ENCODE measurements at places on chromosomes 6 and 20.

DNA sequence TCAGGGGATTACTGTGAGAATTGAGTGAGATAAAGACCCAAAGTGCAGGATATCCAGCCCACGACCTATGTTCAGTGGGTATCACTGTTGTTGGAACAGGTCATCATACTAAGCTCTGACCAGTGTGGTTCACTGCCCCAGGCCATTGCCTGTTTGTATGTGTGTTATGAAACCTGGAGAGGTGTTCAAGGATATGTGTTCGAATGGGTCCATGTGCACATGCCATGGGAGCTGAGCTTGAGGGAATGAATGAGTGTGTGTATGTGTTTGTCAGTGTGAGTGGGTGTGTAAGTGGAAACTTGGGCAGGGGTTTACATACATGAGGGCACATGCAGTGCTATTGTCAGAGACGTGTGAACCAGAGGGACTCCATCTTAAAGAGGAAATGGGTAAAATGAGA, 17.7 kb upstream of the AHCY start:
- DNase-seq = no peak

- no peak for DNase-seq
Observed at GRCh38 chr20:64053841-64054661, 4.6 kb upstream of the SOX18 start.

GRCh38 chr6:80607811-80608391, 501.4 kb downstream of the BCKDHB start:
- DNase-seq = no peak

DNA sequence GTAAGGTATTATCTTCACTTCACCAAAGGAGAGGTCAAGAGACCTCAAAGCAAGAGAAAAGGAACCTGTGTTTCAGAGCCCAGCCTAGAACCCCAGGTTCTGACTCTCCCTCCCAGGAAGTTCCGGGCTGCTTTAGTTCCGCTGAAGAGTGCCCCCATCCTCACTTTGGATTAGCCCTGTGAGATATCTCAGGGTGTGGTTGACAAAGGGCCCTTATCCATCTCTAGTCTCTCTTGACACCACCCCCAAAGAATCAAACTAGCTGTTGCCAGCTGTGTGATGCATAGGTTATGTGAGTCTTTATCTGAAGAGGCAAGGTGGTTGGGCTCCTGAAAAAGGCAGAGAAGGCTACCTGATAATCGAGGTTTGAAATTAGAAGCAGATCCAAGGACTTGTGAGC, 20.6 kb downstream of the BRPF3 start:
- DNase-seq = no peak

DNA sequence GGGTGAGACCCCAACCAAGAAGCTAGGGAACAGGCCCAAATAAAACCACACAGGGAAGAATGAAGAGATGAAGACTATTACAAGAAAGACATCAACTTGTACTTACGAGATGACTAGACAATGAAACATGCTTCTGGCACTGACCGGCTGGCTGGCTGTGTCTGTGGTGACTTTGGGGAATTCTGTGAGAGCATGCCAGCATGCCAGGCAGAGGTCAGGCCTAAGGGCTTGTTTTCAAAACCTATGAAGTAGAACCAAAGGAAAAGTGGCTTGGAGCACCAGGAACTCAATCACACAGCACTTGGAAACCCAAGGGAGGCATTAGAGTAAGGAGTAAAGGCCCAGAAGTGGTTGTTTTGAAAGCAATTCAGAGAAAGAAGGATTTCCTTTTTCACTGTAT, 28.4 kb upstream of the GSTA3 start:
- no peak for DNase-seq

GRCh38 chr6:65760285-65760684, 53.3 kb upstream of the EYS start:
- DNase-seq = no peak

DNA sequence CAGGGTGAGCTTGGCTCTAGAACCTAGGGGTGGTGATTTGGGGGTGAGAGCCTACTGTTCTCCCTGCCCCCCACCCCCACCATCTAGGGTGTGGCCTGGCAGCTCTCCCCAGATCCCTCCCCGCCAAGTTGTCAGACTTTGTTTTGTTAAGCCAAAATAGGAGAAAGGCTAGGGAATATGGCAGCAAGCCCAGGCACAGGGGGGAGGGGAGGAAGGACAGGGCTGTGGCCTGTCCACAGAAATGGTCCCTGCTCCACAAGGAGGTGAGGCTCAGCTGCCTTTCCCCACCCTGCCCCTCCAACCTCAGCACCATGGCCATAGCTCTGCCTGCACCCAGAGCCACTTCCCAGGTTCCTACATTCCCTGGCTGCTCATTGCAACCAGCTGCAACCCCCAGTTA, 17.2 kb downstream of the SCUBE3 start:
- no peak for DNase-seq

DNA sequence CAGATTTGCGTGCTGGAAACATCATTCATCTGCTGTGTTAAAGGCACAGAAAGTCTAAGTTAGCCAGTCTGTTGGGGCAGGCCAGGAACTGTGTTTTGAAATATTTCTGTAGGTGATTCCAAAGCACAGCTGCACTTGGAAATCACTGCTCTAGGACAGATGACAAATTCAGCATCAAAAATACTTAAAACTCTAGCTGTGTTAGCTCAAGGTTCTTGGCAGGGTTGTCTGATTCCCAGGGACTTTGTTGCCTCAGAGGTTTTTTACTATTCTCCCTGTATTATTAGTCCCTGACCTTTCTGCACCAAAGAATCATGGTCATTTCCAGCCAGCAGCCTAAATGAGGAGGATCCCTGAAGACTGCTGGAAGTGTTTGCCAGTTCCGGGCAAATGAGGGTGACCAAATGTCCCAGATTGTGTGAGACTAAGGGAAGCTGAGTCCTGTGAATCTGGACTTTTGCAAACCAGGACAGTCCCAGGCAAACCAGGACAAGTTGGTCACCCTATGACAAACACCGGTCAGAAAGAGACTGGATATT, 84.3 kb upstream of the TMEM30A start:
- no peak for DNase-seq

DNA sequence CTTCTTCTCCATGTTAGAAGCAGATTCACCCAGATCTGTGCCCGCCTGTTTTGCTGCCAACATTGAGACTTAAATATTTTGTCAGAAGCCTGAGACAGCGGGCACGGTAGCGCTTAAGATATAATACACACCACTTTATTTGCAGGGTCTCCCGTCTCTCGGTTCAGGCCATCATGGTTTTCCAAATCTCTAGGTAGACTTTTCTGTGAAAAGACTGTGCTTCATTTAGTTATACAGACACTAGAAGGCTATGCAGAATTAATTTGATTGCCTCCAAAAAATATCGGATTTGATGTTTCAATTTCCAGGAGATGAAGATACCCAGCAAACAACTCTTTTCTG, 598 bp downstream of the TBP start:
- no peak for DNase-seq

DNA sequence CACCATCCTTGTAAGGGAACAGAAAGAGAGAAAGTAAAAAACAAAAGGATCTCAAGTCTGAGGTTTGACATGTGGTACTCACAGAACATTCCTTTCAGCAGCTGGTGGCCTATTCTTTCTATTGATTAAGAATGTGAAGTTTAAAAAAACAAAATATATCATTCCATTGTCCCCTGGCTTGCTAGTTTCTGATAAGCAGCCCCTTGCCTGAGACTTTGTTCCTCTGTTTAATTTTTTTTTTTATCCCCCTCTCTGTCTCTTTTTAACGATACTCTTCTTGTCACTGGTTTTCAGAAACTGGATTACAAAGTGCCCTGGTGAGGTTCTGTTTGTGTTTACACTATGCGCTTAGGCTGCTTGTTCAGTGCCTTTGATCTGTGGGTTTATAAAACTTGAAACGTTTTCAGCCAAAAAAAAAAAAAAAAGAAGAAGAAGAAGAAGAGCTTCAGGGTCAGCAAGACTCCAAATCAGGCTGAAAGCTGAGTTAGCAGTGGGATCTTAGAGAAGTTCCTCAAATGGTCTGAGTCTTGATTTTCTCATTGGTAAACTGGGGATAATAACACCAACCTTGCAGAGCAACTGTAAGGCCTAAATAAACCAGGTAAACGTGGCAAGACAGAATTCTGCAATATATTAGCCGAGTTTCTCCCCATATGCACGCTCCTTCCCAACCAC, 45.1 kb upstream of the SLC22A23 start:
- no peak for DNase-seq

- DNase-seq = peak; percentile 46
Observed at GRCh38 chr6:24919056-24919892, 16.5 kb downstream of the RIPOR2 start.

- no peak for DNase-seq
Observed at GRCh38 chr20:11234181-11234580, 560.4 kb upstream of the JAG1 start.

DNA sequence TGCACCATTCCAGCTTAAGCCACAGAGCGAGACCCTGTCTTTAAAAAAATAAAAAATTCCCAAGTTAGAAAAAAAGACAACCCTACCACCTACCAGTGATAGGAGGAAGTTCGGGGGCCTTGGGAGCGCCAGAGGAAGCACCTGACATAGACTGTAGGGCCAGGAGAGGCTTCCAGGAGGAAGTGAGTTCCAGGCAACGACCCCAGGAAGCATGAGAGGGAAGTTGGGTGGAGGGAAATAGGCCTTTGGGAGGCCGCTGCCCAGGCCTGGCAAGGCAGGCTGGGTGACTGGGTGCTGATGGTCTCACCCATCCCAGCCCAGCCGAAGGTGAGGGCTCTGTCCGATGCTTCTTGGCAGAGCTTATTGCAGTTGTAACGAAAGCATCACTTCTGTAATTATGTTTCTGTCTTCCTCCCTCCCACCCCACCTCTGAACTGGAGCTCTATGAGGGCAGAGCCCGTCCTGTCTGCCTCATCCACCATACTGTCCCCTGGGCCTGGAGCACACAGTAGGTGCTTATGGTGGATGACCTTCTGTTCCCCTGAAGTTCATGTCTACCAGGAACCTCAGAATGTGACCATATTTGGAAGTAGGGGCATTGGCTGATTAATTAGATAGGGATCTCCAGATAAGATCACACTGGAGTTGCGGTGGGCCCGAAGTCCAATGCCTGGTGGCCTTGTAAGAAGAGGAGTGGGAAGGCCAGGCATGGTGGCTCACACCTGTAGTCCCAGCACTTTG, 54.1 kb downstream of the UBE2V1 start:
- DNase-seq = no peak

- no peak for DNase-seq
Observed at GRCh38 chr6:140548366-140548765, 1173.9 kb upstream of the CITED2 start.

DNA sequence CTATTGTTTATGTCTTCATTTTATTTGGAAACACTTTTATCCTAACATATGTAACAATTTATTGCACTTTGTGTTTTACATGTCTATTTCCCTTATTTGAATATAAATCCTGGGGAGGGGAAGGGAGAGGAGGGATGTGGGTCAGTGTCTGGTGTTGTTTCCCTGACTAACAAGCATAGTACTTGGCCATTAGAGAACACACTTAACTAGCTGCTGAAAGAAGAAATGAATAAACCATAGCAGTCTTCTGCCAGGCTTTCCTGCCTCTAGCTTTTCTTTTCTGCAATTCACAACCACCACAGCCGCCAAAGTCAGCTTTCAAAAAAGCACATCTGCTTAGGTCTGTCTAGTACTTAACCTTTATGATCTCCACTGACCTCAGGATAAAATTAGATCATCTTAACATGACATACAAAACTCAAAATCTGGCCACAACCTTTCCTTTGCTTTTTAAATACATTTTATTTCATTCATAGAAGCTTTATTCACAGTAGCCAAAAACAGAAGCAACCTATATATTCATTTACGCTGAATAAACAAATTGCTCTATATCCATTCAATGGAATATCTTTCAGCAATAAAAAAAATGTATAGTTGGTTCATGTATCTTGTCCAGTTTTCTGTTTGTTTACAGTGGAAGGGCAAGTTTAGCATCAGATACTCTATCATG, 16.3 kb downstream of the PDSS2 start:
- DNase-seq = no peak

GRCh38 chr6:115901896-115902295, 158.8 kb downstream of the FRK start:
- no peak for DNase-seq

DNA sequence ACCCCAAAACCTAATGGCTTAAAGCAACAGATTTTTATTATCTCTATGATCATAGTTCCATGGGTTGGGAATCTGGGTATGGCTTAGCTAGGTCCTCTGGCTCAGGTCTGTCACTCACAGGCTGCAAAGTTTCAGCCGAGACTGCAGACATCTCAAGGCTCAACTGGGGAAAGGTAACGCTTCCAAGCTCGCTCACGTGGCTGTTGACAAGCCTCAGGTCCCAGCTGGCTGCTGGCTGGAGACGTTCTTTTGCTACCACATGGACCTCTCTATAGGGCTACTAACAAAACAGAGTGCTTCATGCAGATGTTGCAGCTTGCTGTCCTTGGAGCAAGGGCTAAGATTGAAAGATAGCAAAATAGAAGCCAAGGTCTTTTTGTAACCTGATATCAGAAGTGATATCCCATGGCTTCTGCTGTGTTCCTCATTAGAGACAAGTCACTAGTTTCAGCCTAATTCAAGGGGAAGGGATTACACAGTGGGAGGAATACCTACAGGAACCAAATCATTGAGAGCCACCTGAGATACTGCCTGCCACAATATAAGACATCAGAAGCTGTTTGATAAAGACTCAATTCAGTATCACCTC, 6.6 kb downstream of the HTR1E start:
- no peak for DNase-seq

- no peak for DNase-seq
Observed at GRCh38 chr20:44850272-44850671, 35.2 kb upstream of the YWHAB start.

DNA sequence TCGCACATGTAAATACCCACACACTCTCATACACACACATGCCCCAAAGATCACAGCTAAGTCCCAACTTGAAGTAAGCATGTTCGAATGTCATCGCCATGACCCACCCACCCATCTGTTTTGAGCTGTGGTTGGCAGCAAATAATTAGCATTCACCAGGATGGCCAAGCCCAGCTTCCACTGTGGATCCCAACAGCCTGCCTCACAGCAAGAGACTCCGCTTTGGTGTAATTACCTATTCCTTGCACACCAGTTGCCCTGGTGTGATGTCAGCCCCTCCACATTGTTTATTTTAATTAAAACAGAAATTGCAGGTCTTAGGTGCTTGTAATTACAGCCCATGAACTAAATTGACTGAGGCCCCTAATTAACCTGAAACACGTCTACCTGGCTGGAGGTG, 81.1 kb downstream of the MAFB start:
- DNase-seq = no peak

Data from activated CD8-positive, alpha-beta T cell treated with anti-CD3 and anti-CD28 coated beads for 36 hours (primary cell).